T-cell (primary cell): ENCODE measurements at places on chromosomes 4 and X.

- no peak for DNase-seq
- H3K27me3 ChIP-seq: no peaks in the 10 kb centered on the region
- no peak overlapping the region for H3K27ac ChIP-seq
- no peak overlapping the region for H3K4me3 ChIP-seq
- no peaks in the 10 kb centered on the region for H3K4me1 ChIP-seq
Observed at GRCh38 chr4:155624478-155624877, 42.2 kb upstream of the GUCY1A1 start.

GRCh38 chr4:62601737-62602136 lies 1401.6 kb downstream of the ADGRL3 start:
- H3K4me1 ChIP-seq: no peaks in the 10 kb centered on the region
- H3K27me3 ChIP-seq: no peaks in the 10 kb centered on the region
- no peaks in the 10 kb centered on the region for H3K36me3 ChIP-seq
- no peak overlapping the region for H3K27ac ChIP-seq
- H3K4me3 ChIP-seq: no peak overlapping the region
- DNase-seq: no peak

- no peak overlapping the region for H3K4me3 ChIP-seq
- H3K27ac ChIP-seq: no peak overlapping the region
- no peaks in the 10 kb centered on the region for H3K4me1 ChIP-seq
- H3K36me3 ChIP-seq: no peaks in the 10 kb centered on the region
- H3K27me3 ChIP-seq: no peaks in the 10 kb centered on the region
- DNase-seq: no peak
Observed at GRCh38 chr4:17027495-17027894, 129.1 kb upstream of the LDB2 start.

DNA sequence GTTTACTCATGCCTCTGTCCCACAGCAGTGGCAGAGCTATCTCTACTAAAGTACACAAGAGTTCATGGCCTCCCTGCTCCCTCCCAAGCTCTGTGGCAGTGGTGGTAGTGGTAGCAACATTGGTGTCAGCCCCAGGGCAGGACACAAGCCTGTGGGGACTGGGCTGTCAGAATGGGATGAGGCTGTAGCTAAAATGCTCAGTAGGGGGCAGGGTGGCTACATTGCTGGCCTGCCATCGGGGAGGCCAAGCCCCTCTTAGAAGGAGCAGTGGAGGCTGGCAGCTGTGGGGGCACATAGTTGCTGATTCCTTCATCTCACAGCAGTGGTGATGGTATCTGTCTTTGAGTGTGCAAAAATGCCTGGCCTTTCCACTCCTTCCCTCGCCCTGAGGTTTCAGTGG lies 461.7 kb downstream of the PCDH18 start:
- DNase-seq: no peak
- H3K4me3 ChIP-seq: no peak overlapping the region
- no peaks in the 10 kb centered on the region for H3K4me1 ChIP-seq
- no peaks in the 10 kb centered on the region for H3K27me3 ChIP-seq
- no peaks in the 10 kb centered on the region for H3K36me3 ChIP-seq
